Fibroblast of pulmonary artery (primary cell): ENCODE measurements at places on chromosomes 1 and 21.

DNA sequence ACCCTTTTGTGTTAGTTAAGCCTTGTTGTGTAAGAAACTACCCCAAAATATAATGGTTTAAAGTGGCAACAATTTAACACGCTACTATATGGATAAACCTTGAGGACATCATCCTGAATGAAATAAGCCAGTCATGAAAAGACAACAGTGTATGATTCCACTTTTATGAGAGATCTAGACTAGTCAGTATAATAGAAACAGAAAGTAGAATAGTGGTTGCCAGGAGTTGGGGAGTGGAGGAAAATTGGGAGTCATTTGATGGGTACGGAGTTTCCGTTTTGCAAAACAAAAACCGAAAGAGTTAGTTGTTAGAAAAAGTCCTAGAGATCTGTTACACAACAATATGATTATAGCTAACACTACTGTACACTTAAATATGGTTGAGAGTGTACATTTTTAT lies 16.0 kb upstream of the CHIA start:
- no peak for DNase-seq

- DNase-seq, result no peak
Measured at GRCh38 chr1:200304171-200304570, 105.7 kb downstream of the ZNF281 start.

- DNase-seq, result no peak
Measured at GRCh38 chr1:208951908-208952307, 631.6 kb upstream of the CAMK1G start.

DNA sequence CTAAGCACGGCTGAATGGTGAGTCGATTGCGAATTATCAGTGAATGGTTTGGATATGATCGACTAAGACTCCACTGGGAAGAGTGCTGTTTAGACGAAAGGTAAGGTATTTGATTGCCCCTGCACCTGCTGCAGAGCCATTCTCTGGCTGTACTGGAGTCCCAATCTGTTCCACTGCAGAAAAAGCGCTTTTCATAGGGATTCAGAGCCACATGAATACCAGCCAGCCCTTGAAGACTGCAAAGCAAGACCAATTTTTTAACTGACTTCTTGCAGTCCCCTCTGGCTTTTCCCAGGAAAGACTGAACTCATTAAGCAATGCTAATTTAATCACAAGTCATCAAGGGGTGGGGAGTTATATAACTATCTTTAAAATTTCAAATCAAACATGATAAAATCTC lies 1.3 kb downstream of the GREM2 start:
- DNase-seq, result no peak

GRCh38 chr1:156963621-156964020 lies 43.2 kb downstream of the LRRC71 start:
- no peak for DNase-seq

- no peak for DNase-seq
Measured at GRCh38 chr1:43883321-43883720, 50.3 kb upstream of the ARTN start.

GRCh38 chr1:61064673-61065072 lies 17.7 kb upstream of the NFIA start:
- DNase-seq, result no peak

GRCh38 chr1:37831109-37831508 lies 23.1 kb upstream of the YRDC start:
- DNase-seq, result no peak

- DNase-seq, result no peak
Measured at GRCh38 chr1:206524739-206525364, 17.5 kb downstream of the RASSF5 start.

DNA sequence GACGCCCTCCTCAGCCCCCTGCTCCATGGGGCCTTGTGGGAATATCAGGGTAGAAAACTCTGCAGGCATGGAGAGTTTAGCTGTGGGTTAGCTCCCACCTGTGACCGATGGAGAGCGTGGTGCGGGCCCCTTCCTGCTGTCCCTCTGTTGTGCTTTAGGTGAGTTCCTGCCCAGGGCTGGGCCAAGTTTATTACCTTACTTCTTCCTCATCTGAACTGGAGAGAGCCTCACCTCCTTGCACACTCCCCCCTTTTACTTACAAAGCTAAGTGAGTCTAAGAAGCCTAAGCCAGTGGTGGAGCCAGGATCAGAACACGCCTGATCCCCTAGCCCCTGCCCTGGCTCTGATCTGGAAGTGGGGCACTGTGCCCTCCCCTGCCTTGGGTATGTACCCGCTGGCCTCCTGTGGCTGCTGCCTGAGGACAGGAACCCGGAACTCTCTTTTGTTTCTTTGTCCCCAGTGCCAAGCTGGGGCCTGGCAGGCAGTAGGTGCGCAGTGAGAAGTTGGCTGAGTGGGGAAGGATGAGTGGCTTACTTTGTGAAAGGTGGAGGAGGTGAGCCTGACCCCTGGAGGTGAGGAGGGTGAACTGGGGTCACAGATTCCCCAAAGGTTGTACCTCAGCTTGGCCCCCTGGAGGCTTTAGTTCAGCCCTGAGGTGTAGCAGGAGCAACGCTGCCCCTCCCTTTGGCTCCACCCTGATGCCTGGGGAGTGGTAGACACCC lies 32.9 kb downstream of the ARHGEF10L start:
- DNase-seq, result no peak

DNA sequence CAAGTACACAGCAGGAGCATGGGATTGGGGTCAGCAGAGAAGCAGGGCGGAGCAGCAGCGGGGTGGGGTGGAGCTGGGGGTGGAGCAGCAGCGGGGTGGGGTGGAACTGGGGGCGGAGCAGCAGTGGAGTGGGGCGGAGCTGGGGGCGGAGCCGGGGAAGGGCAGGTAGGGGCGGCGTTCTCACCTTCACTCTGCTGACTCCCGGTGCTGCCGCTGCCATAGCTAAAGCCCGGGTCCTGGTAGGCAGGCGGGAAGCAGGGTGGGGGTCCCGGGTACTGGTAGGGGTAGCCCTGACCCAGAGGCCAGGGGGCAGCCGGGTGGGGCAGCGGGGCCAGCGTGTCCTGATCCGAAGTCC lies 6.7 kb downstream of the TAS1R3 start:
- DNase-seq, result no peak

DNA sequence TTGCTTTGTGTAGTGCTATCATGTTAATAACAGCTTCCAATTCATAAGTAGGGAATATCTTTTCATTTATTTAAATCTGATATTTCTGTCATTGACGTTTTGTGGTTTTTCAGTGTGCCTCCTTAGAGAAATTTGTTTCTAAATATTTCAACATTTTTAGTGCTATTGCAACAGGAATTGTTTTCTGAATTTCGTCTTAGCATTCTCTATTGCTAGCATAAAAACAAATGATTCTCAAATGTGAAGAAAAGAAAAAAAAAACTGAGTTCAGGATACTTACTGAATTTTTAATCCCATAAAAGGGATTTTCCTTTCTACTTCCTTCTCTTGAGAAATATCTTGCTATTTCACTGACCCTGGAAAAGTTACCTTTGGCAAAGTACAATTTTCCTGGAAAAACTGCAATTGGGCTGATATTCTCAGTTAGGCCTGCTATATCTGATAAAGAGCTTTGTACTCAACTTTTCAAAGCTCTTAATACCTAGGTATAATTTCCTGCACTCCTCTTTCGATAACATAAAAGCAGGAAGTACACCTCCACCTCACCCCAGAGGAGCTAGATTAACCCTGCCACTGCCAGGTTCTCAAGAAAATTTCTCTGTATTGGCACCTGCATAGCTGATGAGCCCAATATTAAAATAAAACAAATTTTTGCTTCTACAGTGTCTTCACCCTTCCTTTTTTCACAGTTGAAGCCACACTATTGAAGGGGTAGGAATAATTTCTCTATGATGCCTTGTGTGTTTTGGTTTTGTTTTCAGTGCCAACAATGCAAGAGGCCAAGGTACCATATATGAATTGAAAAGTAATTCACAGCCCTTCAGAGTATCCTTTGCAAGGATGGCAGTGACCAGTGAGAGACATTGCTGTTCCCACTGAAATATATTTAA lies 35.6 kb downstream of the PTPN14 start:
- DNase-seq, result no peak

- no peak for DNase-seq
Measured at GRCh38 chr1:212762234-212762633, 29.3 kb downstream of the NSL1 start.

DNA sequence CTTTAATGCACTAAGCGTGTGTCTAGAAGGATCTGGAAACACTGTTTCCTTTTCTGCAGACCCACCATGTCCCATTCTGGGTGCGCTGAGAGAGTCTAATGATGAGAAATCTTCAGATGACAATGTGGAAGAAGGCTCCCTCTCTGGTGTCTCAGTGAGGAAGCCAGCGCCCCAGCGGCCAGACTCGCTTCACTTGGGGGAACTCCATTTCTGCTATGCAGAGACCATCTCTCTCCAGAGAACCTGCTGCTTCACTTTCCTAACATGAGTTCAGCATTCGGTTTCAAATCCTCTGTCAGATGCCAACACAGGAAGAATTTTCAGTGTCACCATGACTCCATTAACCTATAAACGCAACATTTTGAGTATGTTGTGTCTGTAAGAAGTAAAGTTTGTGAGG lies 121.8 kb downstream of the SYF2 start:
- no peak for DNase-seq

- DNase-seq, result peak; percentile 9
Measured at GRCh38 chr1:223872308-223872901, 26.7 kb upstream of the TP53BP2 start.

GRCh38 chr1:31739346-31739745 lies 24.8 kb downstream of the ADGRB2 start:
- no peak for DNase-seq

DNA sequence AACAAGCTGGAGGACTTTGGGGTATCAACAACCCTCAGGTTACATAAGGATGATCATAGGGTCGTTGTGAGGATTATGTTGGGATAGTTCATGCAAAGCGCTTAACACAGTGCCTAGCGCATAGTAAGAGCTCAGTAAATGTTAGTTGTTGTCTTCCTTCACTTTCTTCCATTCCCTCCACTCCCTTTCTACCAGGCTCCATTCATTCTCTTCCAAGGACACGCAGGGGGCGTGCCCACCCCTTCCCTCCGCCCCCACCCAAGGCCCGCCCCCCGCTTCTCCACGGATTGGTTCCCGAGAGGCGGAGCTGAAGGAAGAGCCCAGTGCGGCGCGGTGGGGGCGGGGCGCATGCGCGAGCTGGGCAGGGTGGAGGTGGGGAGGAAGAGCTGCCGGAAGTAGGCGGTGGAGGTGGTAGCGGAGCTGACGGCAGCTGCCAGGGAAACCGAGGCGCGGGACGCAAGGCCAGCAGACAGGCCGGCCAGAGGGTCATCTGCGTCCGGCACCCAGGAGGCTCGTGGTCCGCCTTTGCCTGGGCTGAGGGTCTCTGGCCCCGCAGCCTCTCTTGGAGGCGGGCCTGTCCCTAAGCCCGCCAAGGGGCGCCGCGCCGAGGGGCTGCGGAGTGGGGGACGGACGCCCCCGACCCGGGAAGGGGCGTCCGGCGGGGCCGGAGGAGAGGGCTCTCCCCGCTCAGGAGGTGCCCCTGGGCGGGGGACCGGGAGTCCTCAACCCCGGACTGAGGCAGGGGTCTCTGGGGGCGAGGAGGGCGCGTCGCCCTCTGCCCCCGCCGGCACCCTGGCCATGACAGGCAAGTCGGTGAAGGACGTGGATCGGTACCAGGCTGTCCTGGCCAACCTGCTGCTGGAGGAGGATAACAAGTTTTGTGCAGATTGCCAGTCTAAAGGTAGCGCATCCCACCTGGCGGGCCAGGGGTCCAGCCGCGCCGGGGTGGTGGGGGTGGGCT lies at the start of gene SMAP2:
Gene SMAP2, plus strand, starts transcription at position 405 of the 961 bp plus-strand sequence. Its CDS starts 394 bp downstream, at position 799.
- peak; percentile 96 for DNase-seq

- no peak for DNase-seq
Measured at GRCh38 chr21:45834821-45835293, 146.7 kb upstream of the COL6A1 start.
